ENCODE measurements at places on chromosomes 7 and 10.

GRCh38 chr7:55555160-55555559 is 17.1 kb downstream of the VOPP1 start:
- DNase-seq = no peak

DNA sequence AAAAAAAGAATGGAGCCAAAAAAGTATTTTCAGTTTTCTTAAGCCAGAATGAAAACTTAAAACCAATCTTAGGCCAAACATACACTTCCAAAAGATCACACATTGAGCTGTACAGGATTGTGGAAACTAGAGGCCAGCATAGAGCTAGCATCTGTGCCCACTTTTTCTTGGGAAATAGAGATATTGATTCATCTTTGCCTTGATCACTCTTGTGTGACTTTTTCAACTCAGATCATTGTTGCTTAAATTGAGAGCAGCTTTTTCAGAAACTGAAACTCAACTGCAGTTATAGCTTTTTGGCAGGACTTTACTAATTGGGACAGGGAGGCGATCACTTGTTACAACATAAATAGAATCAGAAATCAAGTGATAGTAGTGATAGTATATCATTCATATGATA is 132.2 kb downstream of the PRKG1 start:
- no peak for DNase-seq

- peak; percentile 76 for DNase-seq
Observed at GRCh38 chr10:43110338-43111071, 27.7 kb upstream of the CSGALNACT2 start.

GRCh38 chr10:133052076-133052475 is 35.6 kb upstream of the ADGRA1 start:
- no peak for DNase-seq

DNA sequence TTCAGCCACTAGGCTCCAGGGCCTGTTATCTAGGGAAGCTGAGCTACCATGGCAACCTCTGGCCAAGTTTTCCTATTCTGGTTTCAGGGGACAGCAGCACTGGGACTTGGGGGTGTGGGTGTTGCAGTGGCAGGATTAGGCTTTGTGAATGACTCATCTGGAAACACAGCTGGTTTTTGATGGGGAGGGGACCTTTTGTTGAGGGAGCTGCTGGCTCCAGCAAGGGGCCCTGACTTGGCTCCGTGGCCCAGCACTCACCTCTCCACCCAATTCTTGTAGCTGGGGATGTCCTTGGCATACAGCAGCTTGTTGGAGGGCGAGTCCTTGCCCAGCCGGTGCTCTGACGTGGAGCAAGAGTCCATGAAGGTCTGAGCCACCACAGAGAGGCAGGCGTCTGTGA is 435.9 kb downstream of the PLXNA4 start:
- DNase-seq = no peak

DNA sequence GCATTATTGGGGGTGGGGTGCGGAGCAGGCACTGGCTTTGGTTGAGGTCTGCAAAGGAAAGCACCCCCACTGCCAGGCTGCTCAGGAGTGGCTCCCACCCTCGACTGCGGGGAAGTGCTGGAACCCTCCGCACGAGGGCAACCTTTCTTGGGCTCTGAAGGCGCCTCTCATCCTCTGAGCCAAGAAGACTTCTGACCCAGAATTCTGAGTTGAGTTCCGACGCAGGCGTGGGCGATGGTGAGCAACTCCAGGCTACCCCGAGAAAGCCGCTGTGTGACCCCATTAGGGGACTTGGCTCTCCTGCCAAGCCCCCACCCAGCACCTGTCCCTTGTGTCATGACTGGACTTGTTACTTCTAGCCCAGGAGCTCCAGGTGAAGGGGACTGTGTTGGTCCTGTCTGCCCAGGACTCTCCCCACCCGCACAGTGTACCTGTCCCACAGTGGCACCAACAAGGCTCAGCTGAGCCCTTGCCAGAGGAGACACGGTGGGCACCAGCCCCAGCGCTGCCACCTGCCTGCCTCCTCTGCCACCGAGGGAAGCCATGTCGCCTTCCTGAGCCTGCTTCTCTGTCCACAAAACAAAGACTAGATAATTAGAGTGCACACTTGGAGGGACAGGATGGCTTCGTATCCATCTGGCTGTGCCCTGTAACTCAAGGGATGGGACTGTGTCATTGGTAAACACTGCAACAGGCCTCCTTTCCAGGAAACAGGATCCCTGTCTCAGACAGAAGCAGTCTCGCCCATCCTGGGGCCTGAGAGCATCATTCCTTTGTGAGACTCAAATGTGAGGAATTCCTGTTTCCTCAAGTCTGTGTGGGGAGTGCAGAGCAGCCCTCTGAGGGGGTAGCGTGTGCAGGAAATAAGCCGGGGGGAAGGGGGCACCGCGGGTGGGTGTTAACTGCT is 128.8 kb downstream of the LHPP start:
- no peak for DNase-seq

- DNase-seq = no peak
Observed at GRCh38 chr10:35372329-35372728, 36.0 kb downstream of the CCNY start.

DNA sequence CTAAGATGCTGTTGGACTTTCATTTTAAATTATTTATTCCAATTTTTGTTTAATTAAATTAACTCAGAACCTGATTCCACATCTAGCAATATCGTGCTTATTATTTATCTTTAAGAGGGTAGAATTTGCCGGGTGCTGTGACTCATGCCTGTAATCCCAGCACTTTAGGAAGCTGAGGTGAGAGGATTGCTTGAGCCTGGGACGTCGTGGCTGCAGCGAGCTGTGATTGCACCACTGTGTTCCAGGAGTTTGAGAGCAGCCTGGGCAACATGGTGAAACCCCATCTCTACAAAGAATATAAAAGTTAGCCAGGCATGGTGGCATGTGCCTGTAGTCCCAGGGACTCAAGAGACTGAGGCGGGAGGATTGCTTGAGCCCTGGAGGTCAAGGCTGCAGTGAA is 47.8 kb downstream of the ZFAND4 start:
- no peak for DNase-seq

DNA sequence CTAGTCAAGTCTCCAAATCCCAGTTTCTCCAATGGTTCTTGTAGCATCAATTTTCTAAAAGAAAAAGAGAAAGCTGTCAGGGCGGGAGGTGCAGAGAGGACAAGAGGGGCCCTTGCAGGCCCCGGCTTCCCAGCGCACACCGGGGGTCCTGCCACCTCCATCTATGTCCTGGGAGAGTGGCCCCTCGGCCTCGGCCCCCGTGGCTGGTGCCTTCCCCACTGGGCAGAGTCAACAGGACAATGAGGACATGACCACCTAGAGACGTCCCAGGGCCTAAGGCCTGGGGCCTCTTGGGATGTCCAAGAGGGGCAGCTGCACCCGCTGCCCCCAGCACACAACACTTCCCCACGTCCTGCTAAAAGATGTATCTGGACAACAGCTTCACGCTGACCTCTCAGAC is 5.9 kb downstream of the COX19 start:
- DNase-seq = no peak

GRCh38 chr7:9681284-9681683 is 1247.9 kb downstream of the NXPH1 start:
- DNase-seq = no peak

DNA sequence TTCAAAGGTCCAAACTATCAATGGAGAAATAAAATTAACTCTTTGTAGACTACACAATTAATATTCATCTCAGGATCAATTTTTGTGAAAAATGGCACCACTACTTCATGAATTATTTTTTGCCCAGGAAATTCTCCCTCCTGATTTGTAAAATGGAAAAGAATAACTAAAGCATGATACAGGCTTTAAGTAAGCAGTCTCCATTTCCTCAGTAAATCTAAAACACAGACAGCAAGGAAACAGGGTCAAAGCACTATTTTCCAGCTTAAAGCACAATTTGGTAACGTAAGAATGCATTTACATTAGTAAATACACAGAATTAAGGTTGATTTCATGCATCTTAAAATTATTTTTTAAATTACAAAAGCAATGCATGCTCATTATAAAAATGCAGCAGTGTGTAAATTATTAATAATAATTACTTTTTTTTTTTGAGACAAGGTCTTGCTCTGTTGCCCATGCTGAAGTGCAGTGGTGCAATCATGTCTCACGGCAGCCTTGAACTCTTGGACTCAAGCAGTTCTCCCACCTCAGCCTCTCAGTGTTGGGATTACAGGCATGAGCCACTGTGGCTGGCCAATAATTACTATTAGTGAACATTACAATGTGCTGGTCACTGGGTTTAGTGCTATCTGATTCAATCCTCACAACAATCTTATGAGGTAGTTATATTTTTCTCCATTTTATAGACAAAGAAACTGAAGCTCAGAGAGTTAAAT is 26.1 kb upstream of the VCL start:
- DNase-seq = no peak

- DNase-seq = no peak
Observed at GRCh38 chr7:112398534-112398933, 51.7 kb upstream of the IFRD1 start.

DNA sequence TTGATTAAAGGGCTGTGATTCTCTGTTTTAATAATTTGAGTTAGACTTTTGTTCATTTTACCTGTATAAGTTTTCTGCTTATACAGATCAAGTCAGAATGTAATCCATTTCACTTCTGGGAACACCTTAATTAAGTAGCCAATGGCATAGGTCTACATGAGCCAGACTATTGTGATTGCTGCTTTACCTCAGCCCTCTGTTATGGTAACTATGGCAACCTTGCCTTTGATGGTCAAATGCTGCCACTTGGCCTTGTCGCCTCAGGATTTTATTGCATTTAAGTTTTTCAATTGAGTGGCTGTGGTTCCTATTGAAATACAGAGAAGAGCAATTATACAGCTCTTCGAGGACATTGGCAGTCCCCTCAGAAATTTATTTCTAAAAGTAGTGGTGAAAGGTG is 64.3 kb upstream of the TMEM106B start:
- no peak for DNase-seq

DNA sequence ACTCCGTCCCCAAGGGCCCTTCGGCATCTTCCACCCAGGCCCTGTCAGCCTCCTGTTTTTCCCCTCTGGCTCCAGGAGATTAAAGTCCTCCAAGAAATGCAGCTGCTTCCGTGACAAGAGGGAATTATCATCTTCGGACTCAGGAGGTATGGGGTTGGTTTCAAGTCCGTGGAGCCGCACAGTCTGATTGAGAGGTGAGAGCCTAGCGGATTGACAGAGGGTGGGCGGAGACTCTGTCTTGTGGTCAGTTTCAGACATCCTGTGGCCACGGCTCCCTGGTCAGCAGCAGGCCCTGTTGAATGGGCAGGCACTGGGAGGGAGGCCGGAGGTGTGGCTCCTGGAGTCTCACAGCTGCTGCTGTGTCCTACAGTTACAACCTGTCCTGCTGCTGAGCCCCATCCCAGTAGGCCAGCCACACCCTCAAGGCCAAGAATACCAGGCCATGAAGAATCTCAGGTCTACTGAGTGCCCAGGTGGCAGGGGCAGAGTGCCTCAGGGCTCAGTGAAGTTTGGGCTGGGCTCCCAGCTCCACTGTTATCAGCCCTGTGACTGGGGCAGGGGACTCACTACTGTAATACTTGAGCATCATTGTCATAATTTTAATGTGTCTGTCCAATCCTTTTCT is 49.3 kb upstream of the ZNF716 start:
- DNase-seq = no peak

- DNase-seq = no peak
Observed at GRCh38 chr10:13977861-13978532, 352.7 kb downstream of the FRMD4A start.

GRCh38 chr10:5814110-5815107 is 1.2 kb upstream of the GDI2 start:
- DNase-seq = peak; percentile 41

- no peak for DNase-seq
Observed at GRCh38 chr10:36116731-36117130, 474.6 kb upstream of the FZD8 start.

GRCh38 chr7:127813991-127814541 is 162.1 kb downstream of the SND1 start:
- no peak for DNase-seq

DNA sequence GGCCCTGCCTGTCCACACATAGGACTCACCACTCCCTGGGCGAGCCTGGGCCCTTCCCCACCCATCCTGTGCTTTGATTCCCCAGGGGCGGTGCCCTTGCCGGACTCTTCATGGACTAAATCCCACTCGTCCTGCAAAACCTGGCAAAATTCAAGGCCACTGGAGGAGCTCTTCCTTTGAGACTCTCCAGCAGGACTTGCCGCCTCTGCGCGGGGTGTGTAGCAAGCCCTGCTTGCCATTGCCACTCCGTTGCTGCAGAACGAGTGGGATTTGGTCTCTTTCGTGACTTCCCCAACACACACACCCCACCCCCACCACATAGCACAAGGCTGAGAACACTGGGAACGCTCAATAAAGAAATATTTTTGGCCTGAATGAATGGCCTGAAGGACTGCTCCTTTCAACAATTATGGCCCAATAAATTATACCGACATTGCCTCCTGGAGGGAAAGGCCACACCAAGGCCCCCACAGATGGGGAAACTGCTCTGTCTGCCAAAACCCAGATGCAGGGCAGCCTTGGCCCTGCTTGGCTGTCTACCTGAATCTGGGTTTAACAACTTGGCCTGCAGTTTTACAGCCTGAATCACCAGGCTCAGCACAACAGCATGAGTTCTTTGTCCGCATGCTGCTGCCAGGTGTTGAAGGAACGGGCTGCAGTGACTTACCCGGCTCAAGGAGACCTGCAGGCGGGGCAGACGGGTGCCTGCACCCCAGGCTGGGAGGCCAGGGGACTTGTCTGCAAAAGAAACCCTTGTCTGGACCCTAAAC is 72.8 kb upstream of the KAT6B start:
- DNase-seq = peak; percentile 1

DNA sequence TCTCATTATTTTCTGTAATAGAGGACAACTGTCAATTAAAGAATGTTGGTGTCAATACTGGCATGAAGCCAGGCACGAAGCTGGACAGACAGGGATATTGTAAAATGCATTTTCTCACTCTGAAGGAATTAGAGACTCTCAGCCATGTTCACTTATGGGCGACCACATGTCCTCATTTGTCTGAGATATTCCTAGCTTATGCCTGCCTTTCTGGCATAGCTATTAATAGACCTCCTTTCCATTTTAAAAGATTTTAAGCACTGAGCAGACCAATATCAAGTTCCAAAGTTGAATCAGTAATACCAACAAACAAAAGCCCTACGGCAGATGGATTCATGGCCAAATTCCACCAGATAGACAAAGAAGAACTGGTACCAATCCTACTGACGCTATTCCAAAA is 589.9 kb downstream of the GRM8 start:
- no peak for DNase-seq
